Tongue (tissue), 3 donors: ENCODE measurements at places on chromosomes 3 and 15. TPM values are rescaled to one million over a fixed set of nuclear protein-coding genes. Genes with fewer than 3 reads are reported as not detected.

The CCR5 gene
- total RNA-seq = 0.41 TPM

The NPAP1 gene
- total RNA-seq = not detected

DNA sequence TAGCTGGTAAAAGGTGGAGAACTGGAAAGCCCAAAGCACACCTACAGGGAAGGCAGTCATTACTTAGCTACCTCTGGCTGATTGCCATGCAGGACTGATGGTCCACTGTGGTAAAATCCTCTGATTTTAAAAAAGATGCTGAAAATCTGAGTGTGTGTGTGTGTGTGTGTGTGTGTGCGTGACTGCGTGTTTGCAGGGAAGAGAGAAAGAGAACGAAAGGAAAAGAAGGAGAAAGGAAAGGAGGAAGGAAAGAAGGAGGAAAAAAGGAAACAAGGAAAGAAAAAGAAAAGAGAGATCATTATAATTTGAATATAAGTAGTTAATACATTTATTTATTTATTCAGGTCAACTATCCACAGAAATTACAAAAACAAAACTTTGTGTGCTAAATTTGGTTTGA lies 488.7 kb upstream of the KCNMB2 start:
- no peak for DNase-seq

- DNase-seq = no peak
These were observed 180.6 kb upstream of the RBMS3 start for GRCh38 chr3:29100292-29100691.

GRCh38 chr3:187921391-187922074 lies 176.3 kb upstream of the BCL6 start:
- no peak for DNase-seq

- no peak for DNase-seq
These were observed 58.7 kb upstream of the TIPARP start for GRCh38 chr3:156615592-156616173.
